Bladder microvascular endothelial cell (primary cell): ENCODE measurements at places on chromosomes 12 and 14. TPM values are rescaled to one million over a fixed set of nuclear protein-coding genes. Genes with fewer than 3 reads are reported as not detected.

MVK gene
- 11.1 and 17.8 TPM in 2 replicates for total RNA-seq

PTGER2 gene
- under 0.01 and 0.06 TPM in 2 replicates for total RNA-seq

IAPP gene
- not detected in 2 replicates for total RNA-seq

PLXNC1 gene
- total RNA-seq, result 0.16 and 0.31 TPM in 2 replicates

TCL1B gene
- not detected in 2 replicates for total RNA-seq

AVPR1A gene
- total RNA-seq, result not detected in 2 replicates

KRT79 gene
- total RNA-seq, result not detected in 2 replicates

GYS2 gene
- total RNA-seq, result not detected in 2 replicates

MMP19 gene
- 0.49 and 1.4 TPM in 2 replicates for total RNA-seq

ARHGEF25 gene
- under 0.01 and 2.5 TPM in 2 replicates for total RNA-seq

ZNF10 gene
- total RNA-seq, result 3.4 and 9.0 TPM in 2 replicates

PIWIL1 gene
- total RNA-seq, result not detected in 2 replicates

SNRPF gene
- total RNA-seq, result 16.5 and 18.9 TPM in 2 replicates

IL31 gene
- not detected in 2 replicates for total RNA-seq

SLC38A4 gene
- under 0.01 and 4.2 TPM in 2 replicates for total RNA-seq

METTL17 gene
- 20.6 and 22.3 TPM in 2 replicates for total RNA-seq

ZNF219 gene
- total RNA-seq, result 3.2 and 5.2 TPM in 2 replicates

PRB2 gene
- not detected in 2 replicates for total RNA-seq

PPFIA2 gene
- not detected in 2 replicates for total RNA-seq

PTMS gene
- 50.5 and 163 TPM in 2 replicates for total RNA-seq

IRAK3 gene
- 5.7 and 13.3 TPM in 2 replicates for total RNA-seq

CCDC184 gene
- 0.06 TPM in 1 of 2 replicates, not detected in the other for total RNA-seq

GUCY2C gene
- total RNA-seq, result not detected in 2 replicates

POTEG gene
- not detected in 2 replicates for total RNA-seq

PTPRO gene
- total RNA-seq, result under 0.01 and 0.06 TPM in 2 replicates

SERPINA12 gene
- total RNA-seq, result not detected in 2 replicates

FUT8 gene
- 13.4 and 14.9 TPM in 2 replicates for total RNA-seq

GZMH gene
- total RNA-seq, result not detected in 2 replicates

CLEC14A gene
- 122 and 339 TPM in 2 replicates for total RNA-seq
